ENCODE measurements at places on chromosomes 13 and 19.

DNA sequence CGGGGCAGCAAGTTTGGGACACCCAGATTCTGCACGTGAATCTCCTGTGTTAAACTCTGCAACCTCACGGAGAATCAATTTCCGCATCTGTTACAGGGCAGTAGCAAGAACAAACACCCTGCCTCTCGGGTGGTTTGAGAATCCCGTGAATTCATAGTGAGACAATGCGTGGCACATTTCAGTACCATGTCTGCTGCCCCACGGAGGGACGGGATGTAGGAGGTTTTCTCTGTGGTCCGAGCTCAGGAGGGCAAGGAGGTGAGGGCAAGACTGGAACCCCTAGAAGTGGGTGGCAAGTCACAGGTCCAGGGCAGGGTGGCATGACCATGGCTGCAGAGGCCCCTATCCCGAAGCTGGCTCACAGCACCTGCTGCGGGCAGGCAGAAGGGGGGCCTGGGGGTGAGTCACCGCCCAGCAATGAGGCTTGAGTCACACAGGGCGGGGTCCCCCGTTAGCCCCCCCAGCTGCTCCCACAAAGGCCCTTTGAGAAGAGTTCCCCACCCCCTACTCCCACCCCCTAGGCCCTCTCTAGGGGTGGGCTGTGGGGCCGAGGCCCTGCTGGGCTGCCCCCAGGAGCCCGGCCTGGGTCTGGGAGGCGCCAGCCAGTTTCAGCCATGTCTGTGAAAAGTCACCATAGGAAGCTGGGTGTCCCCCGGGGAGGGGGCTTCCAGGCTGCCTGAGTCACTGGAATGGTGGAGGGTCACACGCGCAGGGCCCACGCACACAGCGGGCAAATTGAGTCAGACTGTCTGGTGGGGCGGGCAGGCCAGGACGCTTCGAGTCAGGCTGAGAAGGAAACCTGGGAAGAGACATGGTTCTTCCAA is 25.8 kb upstream of the NANOS3 start:
- DNase-seq: no peak

DNA sequence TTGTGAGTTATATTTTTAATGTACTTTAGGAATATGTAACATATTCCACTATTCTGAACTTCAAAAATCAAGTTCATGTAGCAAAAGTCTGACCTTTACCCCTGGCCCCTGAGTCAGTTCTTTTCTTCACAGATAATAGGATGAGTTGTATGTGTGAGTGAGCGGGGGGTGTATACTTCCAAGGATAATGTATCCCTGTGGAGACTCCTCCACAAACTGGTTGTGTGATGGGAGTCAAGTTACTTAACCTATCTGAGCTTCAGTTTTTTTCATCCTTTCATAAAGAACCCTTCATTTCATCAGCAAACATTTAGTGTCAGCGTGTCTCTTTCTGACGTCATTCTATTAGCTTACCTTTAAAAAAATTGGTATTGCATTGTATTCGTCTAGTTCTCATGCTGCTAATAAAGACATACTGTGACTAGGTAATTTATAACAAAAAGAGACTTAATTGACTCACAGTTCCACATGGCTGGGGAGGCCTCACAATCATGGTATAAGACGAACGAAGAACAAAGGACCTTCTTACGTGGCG is 288.1 kb upstream of the GPC6 start:
- no peak for DNase-seq

DNA sequence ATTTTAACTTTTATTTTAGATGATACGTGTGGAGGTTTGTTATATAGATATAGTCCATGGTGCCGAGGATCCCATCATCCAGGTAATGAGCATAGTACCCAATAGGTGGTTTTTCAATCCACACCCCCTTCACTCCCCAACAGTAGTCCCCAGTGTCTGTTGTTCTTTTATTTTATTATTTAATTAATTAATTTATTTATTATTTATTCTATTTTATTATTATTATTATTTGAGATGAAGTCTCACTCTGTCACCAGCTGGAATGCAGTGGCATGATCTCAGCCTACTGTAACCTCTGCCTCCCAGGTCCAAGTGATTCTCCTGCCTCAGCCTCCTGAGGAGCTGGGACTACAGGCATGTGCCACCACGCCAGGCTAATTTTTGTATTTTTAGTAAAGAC is 2086.2 kb downstream of the PCDH9 start:
- DNase-seq: no peak

DNA sequence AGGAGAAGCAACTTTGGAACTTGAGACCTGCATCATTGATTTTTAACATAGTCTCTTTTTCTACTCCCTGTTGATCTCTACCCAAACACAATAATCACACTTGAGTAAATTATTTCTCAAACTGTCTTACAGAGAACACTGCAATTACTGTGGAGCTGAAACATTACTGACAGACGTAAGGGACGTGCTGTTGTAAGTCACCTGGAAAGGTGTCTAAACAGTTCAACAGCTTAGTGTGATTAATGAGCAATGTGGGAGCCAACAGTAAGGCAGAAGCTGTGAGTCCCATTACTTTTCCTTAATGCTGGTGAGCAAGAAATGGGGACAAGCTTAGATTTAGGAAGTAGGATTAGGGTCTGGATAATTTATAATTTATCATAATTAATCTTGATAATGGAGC is 265.7 kb downstream of the DLEU7 start:
- DNase-seq: no peak

GRCh38 chr13:61358599-61358998 is 57.0 kb downstream of the PCDH20 start:
- no peak for DNase-seq

DNA sequence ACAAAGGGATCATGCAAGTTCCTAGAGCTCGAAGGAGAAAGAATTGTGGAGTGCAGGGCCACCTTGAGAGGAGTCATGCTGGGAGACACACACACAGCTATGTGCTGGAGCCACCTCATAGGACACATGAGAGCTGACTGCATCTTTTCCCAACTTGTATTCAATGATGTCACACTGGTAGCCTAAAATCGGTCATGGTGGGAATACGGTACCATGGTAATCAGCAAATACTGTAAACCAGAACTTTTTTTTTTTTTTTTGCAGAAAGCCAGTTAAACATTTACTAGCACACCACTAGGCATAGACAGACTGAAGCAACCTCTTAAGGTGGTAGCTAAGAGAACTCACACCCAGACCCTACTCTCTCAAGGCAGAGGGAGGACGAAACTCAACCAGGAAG is 47.0 kb upstream of the INTS6 start:
- DNase-seq: no peak

DNA sequence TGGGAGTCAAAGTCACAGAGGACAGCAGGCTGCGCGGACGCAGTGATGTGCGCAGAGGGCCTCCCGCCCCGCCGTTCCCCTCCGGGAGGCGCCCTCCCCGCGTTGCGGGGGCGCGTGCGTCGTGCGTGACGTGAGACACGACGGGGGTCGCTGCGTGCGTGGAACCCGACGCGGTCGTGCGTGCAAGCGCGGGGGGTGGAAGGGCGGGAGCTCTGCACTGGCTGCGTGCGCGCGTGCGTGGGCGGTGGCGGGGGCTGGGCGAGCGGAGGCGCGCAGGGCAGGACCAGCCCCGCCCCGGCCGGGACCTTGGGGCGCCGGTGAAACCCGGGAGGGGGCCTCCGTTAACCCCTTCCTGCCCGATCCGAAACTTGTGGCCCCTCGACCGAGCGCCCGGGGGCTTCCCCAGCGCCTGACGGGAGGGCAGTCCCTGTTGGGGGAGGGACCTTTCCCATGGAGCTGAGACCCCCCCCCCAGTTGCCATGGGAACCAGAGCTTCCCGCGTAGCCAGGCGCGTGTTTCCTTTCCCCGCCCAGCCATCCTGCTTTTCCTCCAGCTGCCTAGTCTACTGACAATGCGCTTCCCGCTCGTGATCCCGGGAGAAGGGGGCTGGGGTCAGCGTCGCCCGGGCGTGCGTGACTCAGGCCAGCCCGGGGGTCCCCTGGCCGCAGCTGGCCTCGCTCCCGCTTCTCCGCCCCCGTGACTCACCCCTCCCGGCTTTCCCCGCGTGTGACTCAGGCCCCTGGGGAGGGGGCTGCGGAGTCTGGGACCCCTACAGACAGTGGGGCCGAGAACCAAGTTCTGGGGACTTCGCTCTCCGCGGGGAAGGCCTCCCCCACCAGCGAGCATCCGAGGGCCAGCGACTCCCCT is 7.3 kb upstream of the HOOK2 start:
- no peak for DNase-seq

DNA sequence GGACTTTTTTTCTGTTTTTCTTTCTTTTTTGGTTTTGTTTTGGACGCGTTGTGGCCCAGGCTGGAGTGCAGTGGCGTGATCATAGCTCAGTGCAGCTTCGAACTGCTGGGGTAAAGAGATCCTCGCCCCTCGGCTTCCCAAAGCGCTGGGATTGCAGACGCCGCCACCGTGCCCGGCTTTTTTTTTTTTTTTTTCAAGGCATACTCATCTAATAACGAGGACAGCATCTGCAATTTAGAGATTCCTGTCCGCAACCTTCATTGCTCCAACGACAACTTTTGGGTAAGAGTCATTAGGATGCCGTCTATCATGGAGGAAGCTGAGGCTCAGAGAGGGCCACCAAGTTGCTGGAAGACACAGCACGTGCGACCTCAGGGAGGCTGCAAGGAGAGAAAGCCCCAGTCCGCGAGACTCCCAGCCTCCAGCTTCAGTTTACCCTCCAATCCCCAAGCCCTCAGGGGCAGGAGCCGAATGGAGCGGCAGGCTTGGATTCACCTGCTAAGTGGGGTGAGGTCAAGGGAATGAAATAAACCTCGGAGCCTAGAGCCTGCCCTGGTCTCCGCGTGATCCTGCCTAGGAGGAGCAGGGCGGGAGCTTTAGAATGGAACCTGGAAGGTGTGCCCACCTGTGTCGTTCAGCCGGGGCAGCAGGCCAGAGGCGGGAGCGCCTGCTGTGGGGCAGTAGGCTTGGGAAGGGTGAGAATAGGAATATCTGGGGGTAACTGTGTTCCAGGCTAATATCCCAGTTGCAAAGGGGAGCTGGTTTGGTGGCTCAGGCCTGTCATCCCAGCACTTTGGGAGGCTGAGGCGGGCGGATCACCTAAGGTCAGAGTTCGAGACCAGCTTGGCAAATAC is 676 bp upstream of the POLRMT start:
- no peak for DNase-seq

- no peak for DNase-seq
Measured at GRCh38 chr13:43159026-43159461, 135.7 kb downstream of the DNAJC15 start.

DNA sequence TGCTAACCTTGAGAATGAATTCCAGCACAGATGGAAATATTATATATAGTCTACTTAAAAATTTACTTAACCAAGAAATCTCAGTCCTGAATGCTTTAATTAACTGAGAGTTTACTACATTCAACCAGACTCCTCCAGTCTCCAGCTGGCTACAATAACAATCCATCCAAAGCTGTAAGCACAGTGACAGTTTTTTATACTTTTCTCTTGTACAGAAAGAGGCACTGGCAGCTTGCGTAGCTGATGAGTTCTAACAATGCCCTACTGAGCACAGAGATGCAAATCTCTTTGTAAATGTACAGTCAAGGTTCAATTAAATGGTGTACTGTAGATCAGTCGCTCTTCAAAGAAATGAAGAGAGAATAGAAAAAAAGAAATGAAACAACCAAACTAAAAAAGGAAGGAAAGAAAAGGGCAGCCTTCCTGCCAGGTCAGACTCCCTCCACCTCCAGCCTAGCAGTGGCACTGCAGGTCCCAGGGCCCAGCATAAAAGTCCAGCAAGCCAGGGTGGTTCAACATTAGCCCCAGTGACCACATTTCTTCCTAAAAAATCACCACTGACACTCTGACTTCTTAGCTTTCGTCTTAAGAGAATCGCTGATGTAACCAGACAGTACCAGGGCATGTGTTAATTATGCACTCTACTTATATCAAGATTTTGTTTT is 88.4 kb downstream of the SACS start:
- DNase-seq: peak; percentile 7

DNA sequence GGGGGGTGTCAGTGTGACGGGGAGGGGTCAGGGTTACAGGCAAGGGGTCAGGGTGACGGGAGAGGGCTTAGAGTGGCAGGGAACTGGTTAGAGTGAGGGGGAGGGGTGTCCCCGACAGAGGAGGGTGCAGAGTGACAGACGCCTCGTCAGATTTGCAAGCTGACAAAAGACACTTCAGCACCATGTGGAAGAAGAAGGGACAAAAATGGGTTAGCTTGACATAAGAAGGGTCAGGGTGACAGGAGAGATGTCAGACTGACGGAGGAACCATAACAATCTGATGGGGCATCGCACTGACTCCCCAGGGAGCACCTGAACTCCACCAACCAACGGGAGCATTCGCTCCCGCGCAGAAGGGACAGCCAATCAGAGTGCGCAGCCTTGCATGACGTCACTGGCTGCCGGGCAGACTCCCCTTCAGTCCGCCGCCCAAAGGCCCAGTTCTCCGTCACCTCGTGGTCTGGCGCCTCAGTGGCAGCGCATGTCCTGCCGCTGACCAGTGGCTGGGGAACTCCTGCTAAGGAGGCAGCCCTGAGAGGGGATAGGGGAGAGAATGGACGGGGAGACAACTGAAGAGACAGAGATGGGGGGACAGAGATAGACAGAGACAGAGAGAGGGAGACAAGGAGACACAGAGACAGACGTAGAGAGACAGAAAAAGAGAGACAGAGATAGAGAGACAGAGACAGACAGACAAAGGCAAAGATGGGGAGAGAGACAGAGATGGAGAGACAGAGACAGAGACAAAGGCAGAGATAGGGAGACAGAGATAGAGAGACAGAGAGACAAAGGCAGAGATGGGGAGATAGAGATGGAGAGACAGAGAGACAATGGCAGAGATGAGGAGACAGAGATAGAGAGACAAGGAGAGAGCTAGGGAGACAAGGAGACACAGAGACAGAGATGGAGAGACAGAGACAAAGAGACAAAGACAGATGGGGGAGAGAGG is 30.2 kb downstream of the C19orf81 start:
- peak; percentile 37 for DNase-seq

GRCh38 chr19:52140032-52140710 is 433 bp upstream of the ZNF616 start:
- no peak for DNase-seq
